ENCODE measurements at places on chromosomes 1 and 21. TPM values are rescaled to one million over a fixed set of nuclear protein-coding genes. Genes with fewer than 3 reads are reported as not detected.

DNA sequence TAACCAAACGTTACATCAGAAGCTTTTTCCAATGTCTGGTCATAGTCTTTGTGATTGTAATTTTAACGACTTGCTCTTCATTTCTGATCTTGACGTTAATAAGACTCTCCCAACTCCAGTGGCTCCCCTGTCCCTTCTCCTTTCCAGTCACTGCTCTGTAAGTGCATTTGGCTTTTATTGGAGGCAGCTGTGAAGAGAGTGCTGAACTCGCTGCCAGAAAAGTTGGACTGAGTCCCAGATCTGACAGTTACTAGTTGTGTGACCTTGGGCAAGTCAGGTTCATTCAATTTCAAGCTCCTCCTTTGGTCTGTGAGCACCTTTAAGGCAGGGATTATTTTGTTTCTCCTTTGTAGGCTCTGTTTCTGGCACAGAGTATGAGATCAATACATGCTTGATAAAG is 109.6 kb upstream of the TSPAN2 start:
- peaks cover 3% of the 10 kb centered on the region for H3K27me3 ChIP-seq
- no peaks in the 10 kb centered on the region for H3K4me1 ChIP-seq
- no peaks in the 10 kb centered on the region for H3K36me3 ChIP-seq

DNA sequence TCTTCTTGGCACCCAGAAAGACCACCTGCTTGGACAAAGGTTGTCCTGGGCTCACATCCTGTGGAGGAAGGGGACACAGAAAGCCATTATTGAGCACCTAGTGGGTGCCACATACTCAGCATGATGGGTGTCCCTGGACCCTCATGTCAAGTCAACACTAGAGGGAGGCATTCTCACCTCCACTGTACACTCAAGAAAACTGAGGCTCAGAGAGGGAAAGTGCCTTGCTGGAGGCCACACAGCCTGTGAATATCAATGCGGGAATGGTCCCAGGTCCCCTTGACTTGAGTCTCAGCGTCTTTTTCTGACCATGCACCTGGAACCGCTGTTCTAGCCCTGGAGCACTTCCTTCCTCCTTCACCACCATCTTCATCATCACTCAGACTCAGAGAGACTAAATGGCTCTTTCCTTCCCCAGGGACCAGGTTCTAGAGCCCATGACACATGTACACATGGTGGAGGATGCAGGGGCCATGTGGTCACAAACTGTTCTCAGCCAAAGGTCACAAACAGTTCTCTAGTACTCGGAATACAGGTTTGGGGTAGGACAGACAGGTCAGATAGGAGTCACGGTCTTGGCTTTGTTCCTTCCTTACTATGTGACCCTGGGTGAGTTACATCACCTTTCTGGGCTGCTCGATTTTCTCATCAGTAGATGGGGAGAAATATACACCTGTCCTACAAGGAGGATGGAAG is 89.2 kb upstream of the WNT4 start:
- no peak overlapping the region for H3K27ac ChIP-seq
- no peak overlapping the region for H3K4me3 ChIP-seq
- no peaks in the 10 kb centered on the region for H3K36me3 ChIP-seq
- H3K4me1 ChIP-seq = no peaks in the 10 kb centered on the region

- no peak overlapping the region for H3K4me3 ChIP-seq
- no peaks in the 10 kb centered on the region for H3K36me3 ChIP-seq
- peaks cover 4% of the 10 kb centered on the region for H3K27me3 ChIP-seq
Observed at GRCh38 chr1:30304080-30304479, 419.3 kb downstream of the MATN1 start.

- H3K27ac ChIP-seq = no peak overlapping the region
- peak overlapping the region; percentile 79 for H3K4me3 ChIP-seq
- DNase-seq = peak; percentile 63
- peaks cover 11% of the 10 kb centered on the region for H3K27me3 ChIP-seq
Observed at GRCh38 chr1:14924455-14925331, 228.9 kb upstream of the TMEM51 start.

DNA sequence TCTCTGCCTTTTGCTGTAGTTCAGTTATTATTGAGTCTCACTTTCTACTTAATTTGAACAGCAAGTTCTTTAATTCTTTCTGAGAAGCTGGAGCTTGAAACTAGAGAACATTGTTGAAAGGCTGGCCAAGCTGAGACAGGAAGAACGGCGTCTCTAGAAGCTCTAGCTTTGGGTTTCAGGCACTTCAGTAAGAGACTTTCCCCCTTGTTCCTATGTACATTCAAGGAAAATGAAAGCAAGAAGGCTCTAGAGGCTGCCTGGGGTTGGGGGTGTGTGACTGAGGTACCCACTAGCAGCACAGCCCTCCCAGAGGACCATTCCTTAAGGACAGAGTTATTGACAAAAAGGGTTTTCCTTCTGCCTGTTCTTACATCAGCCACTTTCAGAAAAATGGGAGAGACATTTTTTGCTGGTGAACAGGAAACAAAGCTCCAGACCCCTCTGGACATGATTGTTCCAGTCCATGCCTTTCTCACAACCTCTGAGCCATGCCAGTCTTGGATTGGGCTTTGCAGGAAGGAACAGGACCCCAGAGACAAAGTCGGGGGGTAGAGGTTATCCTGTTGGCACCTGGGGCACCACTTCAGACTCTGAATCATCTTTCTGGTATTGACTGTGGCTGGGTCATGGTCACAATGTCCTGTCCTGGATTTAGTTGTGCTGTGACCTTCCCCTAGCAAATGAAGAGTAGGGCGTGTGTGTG is 63.1 kb downstream of the LAMC2 start:
- H3K36me3 ChIP-seq = peaks cover 44% of the 10 kb centered on the region
- H3K4me3 ChIP-seq = no peak overlapping the region
- DNase-seq = no peak
- no peaks in the 10 kb centered on the region for H3K27me3 ChIP-seq
- H3K27ac ChIP-seq = no peak overlapping the region

- no peak for DNase-seq
- no peaks in the 10 kb centered on the region for H3K4me1 ChIP-seq
- no peaks in the 10 kb centered on the region for H3K27me3 ChIP-seq
- H3K27ac ChIP-seq = no peak overlapping the region
- no peak overlapping the region for H3K4me3 ChIP-seq
- no peaks in the 10 kb centered on the region for H3K36me3 ChIP-seq
Observed at GRCh38 chr1:82152356-82153271, 351.9 kb downstream of the ADGRL2 start.

GRCh38 chr1:34842952-34843371 is 16.6 kb downstream of the SMIM12 start:
- no peak overlapping the region for H3K27ac ChIP-seq
- peaks cover 2% of the 10 kb centered on the region for H3K27me3 ChIP-seq
- no peaks in the 10 kb centered on the region for H3K36me3 ChIP-seq

DNA sequence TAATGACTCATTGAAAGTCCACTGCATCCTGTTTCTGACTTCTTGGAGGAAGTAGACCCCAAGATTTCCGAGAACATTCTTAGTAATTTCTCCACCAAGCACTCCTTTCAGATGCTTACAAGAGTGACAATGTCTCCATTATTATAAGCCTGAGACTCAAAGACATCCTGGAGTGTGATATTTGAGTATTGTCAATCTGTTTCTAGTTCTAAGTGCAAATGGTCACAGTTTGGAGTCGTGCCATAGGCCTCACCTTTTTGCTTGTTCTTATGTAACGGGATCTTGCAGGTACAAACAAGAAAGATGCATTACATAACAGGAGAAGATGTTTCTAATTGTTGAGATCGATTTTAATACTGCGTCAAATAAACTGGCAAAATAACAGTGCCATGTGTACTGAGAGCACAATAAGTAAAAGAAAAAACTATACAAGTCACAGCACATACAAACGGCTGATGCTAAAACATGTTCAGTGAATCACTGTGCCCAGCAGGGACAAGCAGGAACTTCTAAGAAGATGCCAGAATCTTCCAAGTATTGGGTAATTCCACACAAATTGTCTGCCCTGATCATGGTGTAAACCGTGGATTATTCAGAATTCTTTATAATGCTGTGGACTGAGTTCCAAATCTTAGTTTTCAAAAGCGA is 54.1 kb downstream of the CD2 start:
- peaks cover 12% of the 10 kb centered on the region for H3K36me3 ChIP-seq
- no peaks in the 10 kb centered on the region for H3K4me1 ChIP-seq
- H3K27ac ChIP-seq = no peak overlapping the region
- no peaks in the 10 kb centered on the region for H3K27me3 ChIP-seq
- DNase-seq = no peak
- H3K4me3 ChIP-seq = no peak overlapping the region

- DNase-seq = no peak
- peaks cover 10% of the 10 kb centered on the region for H3K4me1 ChIP-seq
- H3K36me3 ChIP-seq = peaks cover 15% of the 10 kb centered on the region
- H3K4me3 ChIP-seq = no peak overlapping the region
- no peaks in the 10 kb centered on the region for H3K27me3 ChIP-seq
Observed at GRCh38 chr1:231949277-231950091, 322.9 kb downstream of the DISC1 start.

- peak overlapping the region; percentile 36 for H3K27ac ChIP-seq
- no peak overlapping the region for H3K4me3 ChIP-seq
- H3K4me1 ChIP-seq = peaks cover 44% of the 10 kb centered on the region
- H3K36me3 ChIP-seq = peaks cover 4% of the 10 kb centered on the region
- DNase-seq = no peak
Observed at GRCh38 chr1:83698644-83699043, 300.3 kb downstream of the TTLL7 start.

- H3K4me3 ChIP-seq = no peak overlapping the region
- H3K36me3 ChIP-seq = no peaks in the 10 kb centered on the region
- H3K27ac ChIP-seq = no peak overlapping the region
- no peak for DNase-seq
Observed at GRCh38 chr1:35939484-35939883, 8.6 kb downstream of the AGO3 start.

DNA sequence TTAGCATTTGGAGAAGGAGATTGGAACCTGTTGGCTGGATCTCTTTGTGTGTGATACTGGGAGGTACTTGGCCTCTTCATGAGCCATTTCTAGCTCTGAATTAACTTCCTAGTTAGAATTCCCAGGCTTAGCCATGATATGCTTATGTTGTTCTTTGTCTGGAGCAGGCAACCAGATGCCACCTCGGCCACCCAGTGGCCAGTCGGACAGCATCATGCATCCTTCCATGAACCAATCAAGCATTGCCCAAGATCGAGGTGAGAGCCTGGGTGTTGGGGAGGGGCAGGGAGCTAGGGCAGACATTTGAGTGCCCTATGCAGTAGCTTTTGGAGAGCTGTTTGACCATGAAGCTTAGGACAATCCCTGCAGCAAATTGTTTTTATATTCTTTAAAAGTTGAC is 26.5 kb upstream of the PIGV start:
- H3K4me1 ChIP-seq = peaks cover 4% of the 10 kb centered on the region
- peak overlapping the region; percentile 84 for H3K27ac ChIP-seq
- peak; percentile 28 for DNase-seq
- H3K4me3 ChIP-seq = no peak overlapping the region

GRCh38 chr1:11862890-11863289 is 4.1 kb upstream of the NPPB start:
- peaks cover 10% of the 10 kb centered on the region for H3K36me3 ChIP-seq
- H3K4me3 ChIP-seq = no peak overlapping the region
- no peak for DNase-seq
- H3K27me3 ChIP-seq = peaks cover 25% of the 10 kb centered on the region

- DNase-seq = no peak
- H3K27ac ChIP-seq = no peak overlapping the region
- peaks cover 14% of the 10 kb centered on the region for H3K27me3 ChIP-seq
- peaks cover 23% of the 10 kb centered on the region for H3K4me1 ChIP-seq
- H3K4me3 ChIP-seq = no peak overlapping the region
Observed at GRCh38 chr1:2105781-2106524, 55.7 kb downstream of the PRKCZ start.

DNA sequence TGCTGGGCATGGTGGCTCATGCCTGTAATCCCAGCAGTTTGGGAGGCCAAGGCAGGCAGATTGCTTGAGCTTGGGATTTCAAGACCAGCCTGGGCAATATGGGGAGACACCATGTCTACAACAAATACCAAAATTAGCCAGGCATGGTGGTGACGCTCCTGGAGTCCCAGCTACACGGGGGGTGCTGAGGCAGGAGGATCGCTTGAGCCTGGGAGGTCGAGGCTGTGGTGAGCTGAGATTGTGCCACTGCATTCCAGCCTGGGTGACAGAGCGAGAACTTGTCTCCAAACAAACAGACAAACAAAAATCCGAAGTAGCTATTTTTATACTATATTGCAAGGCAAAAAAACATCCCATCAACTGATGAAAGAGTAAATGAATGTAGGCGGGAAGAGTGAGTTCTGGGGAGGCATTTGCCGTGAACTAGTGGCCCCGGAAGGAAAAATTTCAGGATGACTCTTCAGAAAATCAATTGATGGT is 40.6 kb downstream of the NCMAP start:
- H3K4me1 ChIP-seq = no peaks in the 10 kb centered on the region
- H3K27me3 ChIP-seq = peaks cover 6% of the 10 kb centered on the region
- DNase-seq = no peak
- H3K4me3 ChIP-seq = no peak overlapping the region
- no peak overlapping the region for H3K27ac ChIP-seq

GRCh38 chr1:167819849-167820683 is 93.9 kb downstream of the ADCY10 start:
- no peaks in the 10 kb centered on the region for H3K27me3 ChIP-seq
- H3K27ac ChIP-seq = no peak overlapping the region
- H3K4me1 ChIP-seq = peaks cover 2% of the 10 kb centered on the region
- peaks cover 6% of the 10 kb centered on the region for H3K36me3 ChIP-seq
- DNase-seq = peak; percentile 62
- H3K4me3 ChIP-seq = peak overlapping the region; percentile 56

- peaks cover 16% of the 10 kb centered on the region for H3K4me1 ChIP-seq
- H3K27ac ChIP-seq = no peak within 1 kb of the TSS
- H3K27me3 ChIP-seq = peaks cover 7% of the 10 kb centered on the region
- H3K4me3 ChIP-seq = peak within 1 kb of the TSS; percentile 91
Observed at GRCh38 chr1:210232511-210233215, at the start of gene SERTAD4. Gene SERTAD4 (plus strand): TSS chr1:210232796. CDS start chr1:210237961, 5,165 bp downstream.

- peaks cover 25% of the 10 kb centered on the region for H3K4me1 ChIP-seq
- no peak overlapping the region for H3K4me3 ChIP-seq
- H3K27me3 ChIP-seq = peaks cover 1% of the 10 kb centered on the region
- H3K36me3 ChIP-seq = no peaks in the 10 kb centered on the region
- no peak overlapping the region for H3K27ac ChIP-seq
Observed at GRCh38 chr1:230231774-230232145, 164.7 kb downstream of the GALNT2 start.

- no peak overlapping the region for H3K27ac ChIP-seq
- no peak overlapping the region for H3K4me3 ChIP-seq
- H3K4me1 ChIP-seq = peaks cover 2% of the 10 kb centered on the region
- no peaks in the 10 kb centered on the region for H3K36me3 ChIP-seq
Observed at GRCh38 chr21:43943512-43944077, 68.5 kb upstream of the TRAPPC10 start.

- peaks cover 58% of the 10 kb centered on the region for H3K4me1 ChIP-seq
- DNase-seq = no peak
- H3K36me3 ChIP-seq = no peaks in the 10 kb centered on the region
- peak overlapping the region; percentile 53 for H3K27ac ChIP-seq
- H3K4me3 ChIP-seq = no peak overlapping the region
- H3K27me3 ChIP-seq = peaks cover 7% of the 10 kb centered on the region
Observed at GRCh38 chr1:56507925-56508522, 71.3 kb downstream of the PLPP3 start.

- H3K27me3 ChIP-seq = peaks cover 12% of the 10 kb centered on the region
- no peak for DNase-seq
- H3K36me3 ChIP-seq = no peaks in the 10 kb centered on the region
- H3K4me3 ChIP-seq = no peak overlapping the region
- no peak overlapping the region for H3K27ac ChIP-seq
Observed at GRCh38 chr1:153805042-153805745, 30.0 kb downstream of the SLC27A3 start.

The TSSK3 gene
- 1.6 TPM for total RNA-seq

The RIMKLA gene
- 4.1 TPM for total RNA-seq

The EEIG2 gene
- total RNA-seq = 93.1 TPM

The HSD3B1 gene
- not detected for total RNA-seq

The PGLYRP4 gene
- not detected for total RNA-seq

The S100A5 gene
- not detected for total RNA-seq

The SPRR1B gene
- total RNA-seq = not detected

The TRIM62 gene
- total RNA-seq = 95.7 TPM

The SAMD11 gene
- total RNA-seq = 46.2 TPM

The CBR3 gene
- not detected for total RNA-seq

The CLIC6 gene
- total RNA-seq = 0.17 TPM

Measured in glutamatergic neuron (in vitro differentiated cells).